Activated CD4-positive, alpha-beta T cell treated with anti-CD3 and anti-CD28 coated beads, Interleukin-2, Interleukin-4, amounts not matched to agents 100 ng/mL and 50 ng/mL, durations not matched to agents 16 hours and 8 hours (primary cell): ENCODE measurements at places on chromosomes 3 and 15.

DNA sequence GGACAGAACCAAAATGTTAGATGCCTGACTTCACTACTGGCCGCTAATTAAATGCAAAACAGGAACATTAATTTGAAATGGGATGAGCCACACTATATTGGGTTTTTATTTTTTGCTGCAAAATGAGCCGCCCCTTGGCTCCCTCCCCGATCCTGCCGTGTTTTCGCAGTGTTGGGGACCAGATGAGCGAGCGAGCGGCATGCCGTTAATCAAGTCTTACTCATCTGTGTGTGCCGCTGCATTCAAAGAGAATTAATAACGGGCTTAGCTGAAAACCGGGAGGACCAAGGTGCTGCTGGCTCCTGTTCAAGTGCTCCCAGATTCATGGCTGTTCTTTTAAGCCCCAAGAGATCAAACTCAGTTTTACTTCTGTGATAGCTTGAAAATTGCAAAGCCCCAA, 20.0 kb downstream of the TAFA4 start:
- no peak for DNase-seq

DNA sequence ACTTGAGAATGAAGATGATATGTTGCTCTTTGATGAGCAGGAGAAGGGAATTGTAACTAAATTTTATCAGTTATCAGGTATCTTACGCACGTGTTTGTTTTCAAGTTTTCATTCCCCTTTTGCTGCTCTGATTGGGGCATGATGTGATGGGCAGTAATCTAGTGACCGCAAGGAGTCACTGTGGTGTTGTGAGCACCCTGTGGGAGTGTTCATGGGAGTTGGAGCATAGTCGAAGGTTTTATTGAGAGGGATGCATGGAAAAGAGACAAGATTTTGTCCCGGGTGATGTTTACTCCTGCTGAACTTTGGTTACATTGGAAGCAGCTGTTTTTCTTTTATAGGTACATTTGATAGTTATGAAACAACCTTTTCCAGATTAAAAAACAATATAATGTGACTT, 2.1 kb downstream of the FAN1 start:
- no peak for DNase-seq

GRCh38 chr3:55557549-55557948, 70.4 kb upstream of the WNT5A start:
- no peak for DNase-seq

- DNase-seq, result no peak
Measured at GRCh38 chr15:95325763-95326404, 1004.6 kb upstream of the NR2F2 start.

GRCh38 chr15:59388670-59389069, 16.0 kb upstream of the MYO1E start:
- no peak for DNase-seq

DNA sequence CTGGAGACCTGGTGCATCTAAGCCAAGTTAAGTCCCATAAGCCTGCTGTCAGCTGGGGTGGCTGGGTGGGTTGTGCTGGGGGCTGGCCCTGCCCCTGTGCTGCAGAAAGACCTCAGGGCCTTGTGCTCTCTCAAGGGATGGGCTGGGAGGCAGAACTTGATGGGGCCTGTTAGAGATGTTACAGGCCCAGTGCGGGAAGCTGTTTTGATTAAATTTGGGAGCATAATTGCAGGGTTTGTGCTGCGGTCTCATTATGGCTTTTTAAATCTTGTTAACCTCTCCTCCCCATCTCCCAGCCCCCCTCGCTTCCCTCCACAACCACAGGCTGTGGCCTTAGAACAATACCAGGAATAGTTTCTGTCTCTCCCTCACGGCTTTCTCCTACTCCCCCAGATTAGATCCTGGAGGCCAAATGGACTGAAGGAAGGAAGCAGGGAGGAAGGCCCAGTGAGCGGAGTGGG, 87.6 kb upstream of the TLE3 start:
- DNase-seq, result no peak

GRCh38 chr3:72303926-72304325, 519.0 kb upstream of the PROK2 start:
- DNase-seq, result no peak

GRCh38 chr3:35601959-35602358, 37.4 kb upstream of the ARPP21 start:
- no peak for DNase-seq

DNA sequence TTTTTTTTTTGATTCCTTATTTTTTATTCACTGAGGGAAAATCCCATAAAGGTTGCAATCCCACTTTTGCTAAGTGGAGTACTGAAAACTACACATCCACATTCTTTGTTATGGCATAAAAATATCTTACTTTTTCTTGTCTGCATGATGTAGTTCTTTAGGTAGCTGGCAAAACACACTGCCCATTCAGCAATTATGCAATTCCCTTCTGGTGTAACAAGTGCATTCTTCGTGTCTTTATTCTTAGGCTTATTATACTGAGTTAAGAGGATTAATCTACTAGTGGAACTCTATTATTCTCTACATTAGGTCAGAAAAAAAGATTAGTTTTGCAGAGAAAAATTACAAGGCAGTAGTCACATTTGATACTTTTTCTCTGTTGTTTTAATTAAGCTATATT, 403.8 kb upstream of the GBE1 start:
- DNase-seq, result no peak

GRCh38 chr3:117404730-117405129, 695.2 kb downstream of the TUSC7 start:
- DNase-seq, result no peak

DNA sequence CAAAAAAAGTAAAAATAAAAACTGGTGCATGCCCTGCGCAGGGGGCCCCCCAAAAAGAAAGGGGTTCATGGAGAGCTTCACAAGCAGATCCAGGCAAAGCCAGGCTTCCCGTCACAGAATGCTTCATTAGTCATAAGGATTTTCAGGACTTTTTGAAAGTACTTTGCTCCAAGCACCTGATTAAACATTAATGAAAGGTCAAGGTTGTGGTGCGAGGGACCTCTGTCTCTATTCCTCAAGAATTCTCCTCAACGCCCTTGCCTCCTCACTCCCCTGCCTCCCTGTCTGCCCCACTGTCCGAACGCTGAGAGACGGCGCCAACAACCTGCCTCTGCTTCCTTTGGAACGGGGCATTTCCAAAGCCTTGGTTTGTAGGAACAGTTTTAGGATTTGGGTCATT, 240.1 kb upstream of the IGF1R start:
- DNase-seq, result no peak

- DNase-seq, result no peak
Measured at GRCh38 chr15:42050484-42051255, 29.8 kb upstream of the PLA2G4E start.

GRCh38 chr3:193942516-193943055, 193.4 kb upstream of the HES1 start:
- DNase-seq, result no peak

- DNase-seq, result no peak
Measured at GRCh38 chr3:87811953-87812352, 246.9 kb downstream of the CGGBP1 start.

DNA sequence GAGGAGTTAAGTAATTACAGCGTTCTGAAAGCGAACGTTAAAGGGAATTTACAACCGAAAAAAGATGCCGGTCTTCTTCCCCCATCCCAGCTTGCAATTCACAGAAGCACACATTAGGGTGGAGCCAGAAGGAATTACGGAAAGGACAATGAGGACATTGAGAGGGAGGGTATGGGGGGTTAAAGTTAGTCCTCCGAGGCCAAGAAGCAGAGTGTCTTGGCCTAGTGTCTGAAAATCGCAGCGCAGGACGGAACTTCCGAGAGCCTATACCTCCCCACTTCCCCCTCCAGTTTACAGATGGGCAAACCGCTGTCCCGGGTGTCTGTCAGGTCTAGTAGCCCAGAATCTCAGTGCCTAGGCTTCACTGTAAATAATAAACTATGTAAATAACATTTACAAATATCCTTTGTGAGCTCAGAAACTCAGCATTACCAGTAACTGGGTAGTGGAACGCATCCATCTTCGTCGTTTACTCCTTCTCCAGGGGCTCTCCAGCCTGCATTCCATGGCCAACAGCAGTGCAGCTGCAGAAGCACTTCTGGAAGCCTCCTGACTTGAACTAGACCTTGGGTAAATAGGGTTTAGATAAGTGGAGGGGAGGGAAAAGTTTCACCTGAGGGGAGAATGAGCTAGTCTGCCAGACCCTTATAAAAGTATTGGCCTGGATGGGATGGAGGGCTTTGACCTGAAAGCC, 922 bp downstream of the ADPRH start:
- no peak for DNase-seq
